ENCODE measurements at places on chromosomes 7 and 10.

DNA sequence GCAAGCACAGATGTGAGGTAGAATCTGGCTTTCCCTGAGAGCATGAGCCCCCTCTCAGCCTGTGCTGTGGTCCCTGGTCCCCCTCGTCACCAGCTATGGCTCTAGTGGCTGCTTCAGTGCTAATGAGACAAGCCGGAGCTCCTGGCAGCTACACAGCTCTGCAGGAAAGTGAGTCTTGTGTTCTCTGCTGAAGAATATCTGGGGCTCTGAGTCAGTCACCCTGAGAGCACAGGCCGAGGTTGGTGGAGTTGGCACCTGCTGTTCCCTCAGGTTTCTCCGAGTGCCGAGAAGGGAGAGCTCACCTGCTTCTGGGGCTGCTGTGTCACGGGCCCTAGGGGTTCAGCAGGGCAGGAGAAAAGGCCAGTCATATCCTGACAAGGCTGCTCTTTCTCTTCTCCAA lies 37.2 kb upstream of the GJD4 start:
- no peak for DNase-seq

- DNase-seq = peak; percentile 78
Measured at GRCh38 chr10:93235686-93236085, 162.0 kb downstream of the CYP26A1 start.

DNA sequence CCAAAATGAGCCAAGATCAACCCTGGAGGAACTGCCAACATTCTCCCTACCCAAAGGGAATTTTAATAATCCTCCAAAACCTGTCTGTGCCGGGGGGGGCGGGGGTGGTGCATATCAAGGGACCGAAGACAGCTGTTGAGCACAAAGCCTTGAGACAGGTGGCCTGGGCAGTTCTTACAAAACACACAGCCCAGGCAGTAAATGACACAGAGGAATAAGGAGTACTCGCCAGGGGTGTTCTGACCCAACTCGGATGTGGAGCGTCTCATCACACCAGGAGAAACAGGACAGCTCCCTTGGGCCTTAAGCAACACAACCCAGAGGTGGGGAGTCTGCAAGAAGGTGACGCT lies 35.6 kb downstream of the PLAC9 start:
- no peak for DNase-seq

- no peak for DNase-seq
Measured at GRCh38 chr10:116833986-116834985, 15.0 kb upstream of the ENO4 start.

DNA sequence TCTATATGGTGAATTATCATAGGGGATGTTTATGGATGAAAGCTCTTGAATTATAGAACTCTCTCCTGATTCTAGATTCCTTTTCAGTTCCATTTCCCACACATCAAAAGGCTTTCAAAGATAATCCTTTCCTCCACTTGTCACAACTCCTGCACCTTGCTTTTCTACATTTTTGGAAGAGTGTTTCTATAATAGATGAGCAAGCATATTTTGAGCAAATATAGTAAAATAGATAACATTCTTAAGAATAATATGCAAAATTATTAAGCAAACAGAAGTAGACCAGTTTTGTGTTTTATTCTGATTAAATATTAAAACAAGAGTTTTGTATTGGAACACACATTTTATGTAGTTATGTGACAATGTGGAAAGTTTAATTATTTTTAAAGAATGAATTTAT lies 340.7 kb downstream of the EXOC4 start:
- no peak for DNase-seq

- DNase-seq = no peak
Measured at GRCh38 chr10:95543459-95543858, 17.7 kb downstream of the SORBS1 start.

DNA sequence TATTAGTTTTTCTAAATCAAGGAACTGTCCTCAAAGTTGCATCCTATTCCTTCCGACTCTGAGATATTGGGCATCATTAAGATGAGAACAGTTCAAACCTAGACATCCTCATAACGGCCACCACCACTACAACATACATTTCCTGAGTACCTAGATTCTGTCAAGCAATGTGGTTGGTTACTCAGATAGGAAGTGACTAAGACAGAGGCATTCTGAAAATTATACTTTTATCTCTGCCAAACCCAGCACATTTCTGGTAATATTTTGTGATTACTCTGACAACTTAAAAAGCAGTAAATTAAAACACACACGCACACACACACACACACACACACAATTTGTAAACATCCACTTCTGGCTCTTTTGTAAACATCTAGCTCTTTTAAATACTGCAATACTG lies 291.2 kb upstream of the MEOX2 start:
- DNase-seq = peak; percentile 83

DNA sequence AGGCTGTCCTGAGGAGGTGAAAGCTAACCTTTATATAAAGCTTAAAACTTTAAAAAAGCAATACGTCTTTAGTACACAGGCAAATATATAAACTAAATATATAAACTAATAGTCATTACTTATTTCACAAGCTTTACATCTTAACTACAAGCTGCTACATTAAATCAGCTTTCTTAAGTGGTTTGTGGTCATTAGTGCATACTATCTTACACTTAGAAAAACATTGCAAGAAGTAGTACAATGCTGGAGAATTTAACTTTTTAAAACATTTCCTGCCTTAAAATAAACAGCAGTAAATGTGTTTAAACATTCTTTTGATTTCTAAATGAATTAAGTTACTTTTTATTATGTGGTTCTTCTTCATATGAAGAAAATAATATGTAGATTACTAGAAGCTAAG lies 36.3 kb downstream of the MET start:
- no peak for DNase-seq

- no peak for DNase-seq
Measured at GRCh38 chr7:19677180-19677579, 31.7 kb downstream of the POLR1F start.

Data from ELR (cell line).